ENCODE measurements at places on chromosomes 6 and 20.

GRCh38 chr6:90368601-90369000, 72.0 kb upstream of the BACH2 start:
- no peak for DNase-seq

DNA sequence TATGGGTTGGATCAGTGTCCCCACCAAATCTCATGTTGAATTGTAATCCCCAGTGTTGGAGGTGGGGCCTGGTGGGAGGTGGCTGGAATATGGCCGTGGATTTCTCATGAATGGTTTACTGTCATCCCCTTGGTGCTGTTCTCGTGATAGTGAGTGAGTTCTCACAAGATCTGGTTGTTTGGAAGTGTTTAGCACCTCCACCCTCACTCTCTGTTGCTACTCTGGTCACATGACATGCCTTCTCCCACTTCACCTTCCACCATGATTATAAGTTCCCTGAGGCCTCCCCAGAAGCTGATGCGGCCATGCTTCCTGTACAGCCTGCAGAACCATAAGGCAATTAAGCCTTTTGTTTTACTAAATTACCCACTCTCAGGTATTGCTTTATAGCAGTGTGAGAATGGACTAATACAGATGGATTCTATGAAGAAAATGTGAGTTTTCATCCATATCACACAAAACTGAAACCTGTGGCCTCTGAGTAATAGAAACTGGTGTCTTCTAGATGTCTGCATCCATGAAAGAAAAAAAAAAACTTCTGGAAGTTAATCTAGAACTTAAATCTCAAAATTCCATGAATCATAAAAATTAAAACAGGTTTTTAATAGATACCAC, 39.3 kb downstream of the MBOAT1 start:
- DNase-seq: no peak

DNA sequence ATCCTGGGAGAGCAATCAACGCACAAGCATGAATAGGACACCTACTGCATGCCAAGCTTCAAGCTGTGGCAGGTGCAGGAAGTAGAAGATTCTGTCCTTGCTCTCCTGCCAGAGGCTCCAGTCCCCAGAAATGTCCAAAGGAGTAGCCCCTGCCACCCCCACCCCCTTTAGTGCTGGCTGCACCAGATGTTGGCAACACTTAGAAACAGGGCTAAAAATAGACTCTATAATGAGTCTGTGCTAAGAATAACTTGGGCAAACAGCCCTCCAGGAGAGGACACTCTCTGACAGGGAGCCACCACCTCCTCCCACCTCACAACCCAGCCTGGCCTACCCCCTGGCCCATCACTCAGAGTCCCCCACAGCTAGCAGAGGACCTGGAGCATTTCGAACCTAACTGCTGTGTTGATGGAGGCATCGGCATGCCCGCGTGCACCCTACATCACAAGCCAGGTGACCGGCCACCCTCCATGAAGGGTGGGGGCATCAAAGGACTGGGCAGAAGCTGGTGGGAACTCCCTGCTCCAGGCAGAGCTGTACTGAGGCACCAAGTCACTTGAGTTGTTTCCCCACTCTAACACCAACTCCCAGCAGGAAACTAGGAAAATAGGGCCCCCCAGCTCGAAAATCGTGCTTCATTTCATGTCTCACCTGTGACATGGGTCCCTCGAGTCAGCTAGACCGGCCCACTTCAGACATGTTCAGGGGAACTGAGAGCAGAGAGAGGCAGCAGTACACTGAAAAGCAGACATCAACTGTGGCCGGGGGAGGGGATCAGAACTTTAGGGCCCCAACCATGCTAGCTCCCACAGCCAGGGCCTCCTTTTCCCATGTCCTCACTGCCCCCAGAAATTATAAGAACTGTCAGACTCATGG, 18.7 kb downstream of the TFEB start:
- no peak for DNase-seq

DNA sequence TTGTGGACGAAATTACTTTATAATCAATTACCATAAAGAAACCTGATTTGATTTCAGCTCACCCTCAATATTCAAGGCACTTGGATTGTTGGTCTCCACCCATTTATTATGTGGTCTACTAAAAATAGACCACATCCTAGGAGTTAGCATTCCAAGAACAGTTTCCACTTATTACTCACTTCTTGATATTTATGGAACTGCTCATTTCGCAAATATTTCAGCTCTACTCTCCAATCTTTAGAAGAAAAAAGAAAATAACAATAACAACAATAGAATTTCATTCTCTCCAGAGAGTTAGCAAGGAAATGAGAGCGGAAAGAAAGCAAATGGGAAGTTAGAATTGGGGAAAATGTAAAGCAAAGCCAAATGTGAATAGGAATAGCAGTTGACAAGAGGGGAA, 26.2 kb upstream of the HDAC2 start:
- peak; percentile 82 for DNase-seq

- DNase-seq: no peak
Observed at GRCh38 chr20:9488063-9488462, 26.3 kb upstream of the LAMP5 start.

- no peak for DNase-seq
Observed at GRCh38 chr6:146305092-146305491, 238.5 kb upstream of the RAB32 start.

DNA sequence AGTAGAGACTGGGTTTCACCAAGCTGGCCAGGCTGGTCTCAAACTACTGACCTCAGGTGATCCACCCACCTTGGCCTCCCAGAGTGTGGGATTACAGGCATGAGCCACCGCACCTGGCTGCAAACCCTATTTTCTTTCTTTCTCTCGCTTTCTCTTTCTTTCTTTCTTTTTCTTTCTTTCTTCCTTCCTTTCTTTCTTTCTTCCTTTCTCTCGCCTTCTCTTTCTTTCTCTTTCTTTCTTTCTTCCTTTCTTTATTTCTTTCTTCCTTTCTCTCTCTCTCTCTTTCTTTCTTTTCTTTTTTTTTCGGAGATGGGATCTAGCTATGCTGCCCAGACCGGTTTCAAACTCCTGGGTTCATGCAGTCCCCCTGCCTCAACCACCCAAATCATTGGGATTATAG, 47.0 kb upstream of the TGM3 start:
- no peak for DNase-seq

DNA sequence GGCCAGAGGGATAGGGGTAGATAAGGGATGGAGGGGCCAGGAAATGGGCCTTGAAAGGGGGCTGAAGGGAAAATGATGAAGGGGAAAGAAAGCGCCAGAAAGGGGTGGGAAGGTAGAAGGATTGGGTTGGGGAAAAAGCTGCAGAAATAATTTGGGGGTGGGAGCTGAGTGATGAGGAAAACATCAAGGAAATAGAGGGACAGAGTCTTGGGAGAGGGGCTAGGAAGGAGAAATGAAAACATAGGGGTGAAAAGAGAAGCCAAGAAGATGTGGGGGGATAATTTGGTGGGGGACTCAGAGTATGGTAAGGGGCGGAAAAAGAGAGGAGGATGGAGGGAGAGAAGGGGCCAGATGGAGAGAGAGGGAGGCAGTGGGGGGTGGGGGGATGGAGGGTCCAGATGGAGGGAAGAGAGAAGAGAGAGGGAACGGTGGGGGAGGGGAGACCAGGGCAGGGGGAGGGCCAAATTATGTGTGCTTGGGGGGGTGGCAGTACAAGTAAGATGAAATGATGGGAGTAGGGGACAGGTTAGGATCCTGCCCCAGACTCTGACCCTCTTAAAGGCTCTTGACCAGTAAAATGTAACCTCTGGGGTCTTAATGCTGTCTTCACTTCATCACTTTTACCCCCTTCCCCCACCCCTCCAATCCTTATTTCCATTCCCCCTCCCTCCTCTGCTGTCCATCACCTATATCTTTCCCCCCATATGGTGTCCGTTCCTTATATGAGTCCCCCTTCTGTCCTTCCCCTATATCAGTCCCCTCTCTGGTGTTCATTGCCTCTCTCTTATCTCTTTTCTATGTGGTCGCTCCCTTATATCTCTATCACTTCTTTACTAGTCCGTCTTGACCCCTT, 852 bp downstream of the SYNGAP1 start:
- no peak for DNase-seq

DNA sequence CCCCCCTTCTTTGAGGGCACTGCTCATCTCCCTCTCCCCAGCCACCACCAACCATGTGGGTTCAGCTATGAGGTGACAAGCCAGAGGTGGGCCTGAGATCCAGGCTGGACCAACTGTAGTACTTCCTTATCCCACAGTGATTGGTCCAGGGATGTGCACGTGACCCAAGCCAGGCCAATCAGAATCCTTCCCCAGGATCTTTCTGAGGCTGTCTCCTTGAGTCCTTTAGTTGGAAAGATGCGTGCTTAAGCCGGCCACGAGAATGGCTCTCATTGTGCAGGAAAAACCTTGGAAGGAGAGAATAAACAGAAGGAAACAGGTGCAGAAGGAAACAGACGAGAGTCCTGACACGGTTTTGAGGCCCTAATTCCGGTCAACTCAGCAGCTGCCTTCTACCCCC, 39.2 kb downstream of the ZC3H12D start:
- no peak for DNase-seq

- peak; percentile 97 for DNase-seq
Observed at GRCh38 chr20:19992996-19993908, 23.9 kb upstream of the NAA20 start.

DNA sequence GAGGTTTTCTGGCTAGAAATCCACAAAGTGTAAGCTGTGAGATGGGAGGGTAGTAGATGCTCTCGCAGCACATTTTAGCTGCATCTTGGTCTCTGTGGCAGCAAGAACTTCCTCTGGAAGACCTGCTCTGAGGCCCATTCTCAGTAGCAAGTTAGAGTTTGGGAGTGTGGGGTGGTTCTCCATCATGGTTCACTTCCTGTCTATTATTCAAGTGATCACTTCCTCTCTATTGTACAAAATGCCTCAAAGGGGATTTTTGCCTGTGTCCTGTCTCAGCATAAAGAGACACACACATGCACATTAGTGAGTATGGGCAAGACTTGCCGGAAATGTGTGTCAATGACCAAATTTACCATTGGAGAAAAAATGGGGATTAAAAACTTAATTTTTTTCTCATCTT, 42.5 kb downstream of the LYRM2 start:
- DNase-seq: no peak

- DNase-seq: no peak
Observed at GRCh38 chr6:95544517-95545225, 32.7 kb upstream of the MANEA start.

GRCh38 chr6:154414021-154414813, 57.6 kb upstream of the IPCEF1 start:
- peak; percentile 74 for DNase-seq

GRCh38 chr20:3358676-3359340, 48.7 kb downstream of the DNAAF9 start:
- DNase-seq: no peak

DNA sequence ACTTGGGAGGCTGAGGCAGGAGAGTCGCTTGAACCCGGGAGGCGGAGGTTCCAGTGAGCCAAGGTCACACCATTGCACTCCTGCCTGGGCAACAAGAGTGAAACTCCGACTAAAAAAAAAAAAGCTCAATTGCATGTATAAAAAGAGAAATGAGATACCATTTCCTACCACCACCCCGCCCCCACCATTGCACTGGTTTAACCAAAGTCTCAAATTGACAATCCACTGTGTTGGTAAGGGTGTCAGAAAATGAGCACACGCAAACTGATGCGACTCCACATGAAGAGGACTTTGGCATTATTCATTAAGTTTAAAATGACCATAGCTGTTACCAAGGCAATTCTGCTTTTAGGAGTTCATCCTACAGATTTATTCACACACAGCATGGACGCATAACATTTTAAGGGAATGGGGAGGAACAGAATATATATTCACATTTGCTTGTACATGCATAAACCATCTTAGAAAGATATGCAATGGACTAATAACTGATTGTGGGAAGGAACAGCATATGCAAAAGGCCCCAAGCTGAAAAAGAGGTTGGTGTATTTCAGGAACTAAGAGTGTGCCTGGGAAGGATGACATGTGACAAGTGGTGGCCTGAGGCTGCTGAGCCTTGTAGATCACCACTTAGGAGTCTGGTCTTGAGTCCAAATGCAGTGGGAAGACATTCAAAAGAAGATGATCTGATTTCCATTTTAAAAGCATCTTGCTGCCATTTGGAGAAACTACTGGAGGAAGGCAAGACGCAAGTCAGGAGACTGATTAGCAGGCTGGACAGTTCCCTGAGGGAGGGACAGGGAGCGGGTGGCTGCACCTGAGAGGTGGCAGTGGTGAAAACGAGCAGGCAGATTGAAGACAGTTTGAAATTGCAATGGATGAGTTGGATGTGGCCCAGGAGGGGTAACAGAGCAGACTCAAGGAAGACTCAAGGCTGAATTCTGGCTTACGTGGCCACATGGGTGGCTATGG, 37.2 kb upstream of the PTPN1 start:
- DNase-seq: no peak

- no peak for DNase-seq
Observed at GRCh38 chr6:129685662-129686031, 24.3 kb downstream of the ARHGAP18 start.

DNA sequence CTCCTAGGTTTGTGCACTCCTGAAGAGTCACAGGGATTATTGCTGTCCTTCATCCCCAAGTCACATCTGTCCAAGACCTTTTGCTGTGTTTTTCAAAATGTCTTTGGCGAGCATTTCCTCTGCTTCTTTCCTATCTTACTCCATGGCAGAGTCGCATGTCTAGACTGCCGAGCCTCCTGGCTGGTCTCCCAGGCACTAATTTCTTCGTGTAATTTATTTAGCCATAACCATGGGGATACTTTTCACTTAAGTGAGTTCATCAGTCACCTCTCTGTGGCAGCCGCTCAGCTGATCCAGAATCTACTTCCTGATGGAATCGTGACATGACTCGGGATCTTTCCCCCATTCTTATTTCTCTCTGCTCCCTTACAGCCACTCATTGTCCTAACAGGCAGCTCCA, 25.8 kb downstream of the ADGRF5 start:
- no peak for DNase-seq

GRCh38 chr6:85449388-85449817, 480 bp upstream of the NT5E start:
- no peak for DNase-seq

DNA sequence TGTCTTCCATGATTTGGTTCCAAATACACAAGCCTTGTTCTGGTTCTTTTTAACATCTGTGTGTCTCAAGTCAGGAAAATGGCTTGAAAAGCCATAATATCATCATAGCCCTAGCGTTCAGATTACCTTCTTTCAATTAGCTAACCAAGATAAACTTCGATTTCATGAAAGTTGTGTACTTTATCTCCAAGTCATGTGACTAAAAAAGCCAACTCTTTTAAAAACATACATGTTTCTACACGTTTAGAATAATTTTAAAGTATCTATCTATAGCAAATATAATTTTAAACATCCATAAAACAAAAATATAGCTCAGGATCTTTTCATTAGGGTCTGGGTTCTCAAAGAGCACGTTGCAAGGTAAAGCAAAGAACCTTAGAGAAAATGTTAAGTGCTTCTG, 261.1 kb downstream of the PRL start:
- no peak for DNase-seq

- no peak for DNase-seq
Observed at GRCh38 chr20:36666181-36666740, 20.3 kb upstream of the SLA2 start.

GRCh38 chr20:52619101-52619500, 353.1 kb upstream of the TSHZ2 start:
- no peak for DNase-seq

Measured in HS-5 (cell line).